ENCODE measurements at places on chromosomes 5 and 9. TPM values are rescaled to one million over a fixed set of nuclear protein-coding genes. Genes with fewer than 3 reads are reported as not detected.

DNA sequence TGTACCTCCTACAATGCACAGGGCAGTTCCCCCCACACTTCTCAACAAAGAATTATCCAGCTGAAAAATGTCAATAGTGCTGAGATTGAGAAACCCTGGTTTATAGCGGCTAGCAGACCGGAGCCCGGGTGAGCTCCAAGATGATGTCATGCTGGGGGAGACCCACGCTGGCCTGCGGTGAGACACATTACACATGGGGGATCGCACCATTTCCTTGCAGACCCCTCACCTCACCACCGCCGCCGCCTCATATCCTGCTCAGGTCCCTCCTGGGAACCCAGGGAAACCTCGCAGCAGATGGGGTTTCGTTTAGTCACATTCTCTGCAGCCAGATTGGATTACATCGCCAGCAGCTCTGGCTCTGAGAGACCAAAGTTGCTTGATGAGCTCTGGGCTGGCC lies 14.7 kb upstream of the TNC start:
- no peak overlapping the region for H3K27ac ChIP-seq
- DNase-seq = no peak
- H3K27me3 ChIP-seq = peaks cover 31% of the 10 kb centered on the region
- H3K4me1 ChIP-seq = no peaks in the 10 kb centered on the region

GRCh38 chr5:91240175-91240574 lies 142.9 kb downstream of the ARRDC3 start:
- H3K36me3 ChIP-seq = peaks cover 4% of the 10 kb centered on the region
- no peak overlapping the region for H3K27ac ChIP-seq
- no peak overlapping the region for H3K4me3 ChIP-seq
- no peak for DNase-seq
- H3K4me1 ChIP-seq = no peaks in the 10 kb centered on the region

DNA sequence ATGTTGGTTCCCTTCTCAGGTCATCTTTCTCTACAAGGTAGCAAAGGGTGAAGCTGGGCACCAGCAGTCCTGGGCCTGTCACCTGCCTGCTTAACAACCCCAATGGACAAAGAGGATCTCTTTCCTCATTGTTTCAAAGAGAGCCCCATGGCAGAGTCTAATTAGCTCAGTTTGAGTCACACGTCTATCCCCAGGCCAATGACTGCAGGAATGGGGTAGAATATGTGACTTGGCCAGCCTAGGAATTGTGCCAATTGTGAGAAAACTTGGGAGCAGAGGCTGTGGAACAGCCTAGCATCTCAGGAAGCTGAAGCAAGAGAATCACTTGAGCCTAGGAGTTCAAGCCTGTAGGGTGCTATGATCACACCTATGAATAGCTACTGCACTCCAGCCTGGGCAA lies 3.6 kb upstream of the RAPGEF1 start:
- no peak for DNase-seq
- H3K27me3 ChIP-seq = peaks cover 2% of the 10 kb centered on the region
- no peaks in the 10 kb centered on the region for H3K36me3 ChIP-seq
- H3K27ac ChIP-seq = peak overlapping the region; percentile 90
- peaks cover 36% of the 10 kb centered on the region for H3K4me1 ChIP-seq

GRCh38 chr9:99012957-99013512 lies 69.3 kb downstream of the COL15A1 start:
- peaks cover 2% of the 10 kb centered on the region for H3K27me3 ChIP-seq
- H3K4me1 ChIP-seq = peaks cover 27% of the 10 kb centered on the region
- peak overlapping the region; percentile 71 for H3K4me3 ChIP-seq
- peaks cover 27% of the 10 kb centered on the region for H3K36me3 ChIP-seq
- H3K27ac ChIP-seq = peak overlapping the region; percentile 96

DNA sequence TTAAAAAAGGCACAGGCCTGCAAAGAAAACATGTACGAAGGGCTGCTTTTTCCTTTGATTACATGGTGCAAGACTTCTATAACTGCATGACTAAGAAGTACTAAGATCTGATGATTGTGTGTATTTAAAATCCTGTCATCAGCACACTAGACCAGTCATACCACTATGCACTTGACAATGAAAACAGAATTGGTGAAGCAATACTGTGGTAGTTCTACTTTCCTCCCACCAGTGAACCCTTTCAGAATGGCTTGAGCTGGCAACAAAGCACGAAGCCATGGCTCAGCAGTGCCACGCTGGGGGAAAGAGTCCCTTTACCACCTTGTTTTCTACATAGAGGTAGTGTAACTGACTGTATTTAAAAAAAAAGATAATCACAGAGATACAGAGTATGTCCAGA lies 49.0 kb upstream of the POU5F2 start:
- peaks cover 5% of the 10 kb centered on the region for H3K36me3 ChIP-seq
- no peak overlapping the region for H3K27ac ChIP-seq
- no peak for DNase-seq
- H3K27me3 ChIP-seq = no peaks in the 10 kb centered on the region
- no peaks in the 10 kb centered on the region for H3K4me1 ChIP-seq

DNA sequence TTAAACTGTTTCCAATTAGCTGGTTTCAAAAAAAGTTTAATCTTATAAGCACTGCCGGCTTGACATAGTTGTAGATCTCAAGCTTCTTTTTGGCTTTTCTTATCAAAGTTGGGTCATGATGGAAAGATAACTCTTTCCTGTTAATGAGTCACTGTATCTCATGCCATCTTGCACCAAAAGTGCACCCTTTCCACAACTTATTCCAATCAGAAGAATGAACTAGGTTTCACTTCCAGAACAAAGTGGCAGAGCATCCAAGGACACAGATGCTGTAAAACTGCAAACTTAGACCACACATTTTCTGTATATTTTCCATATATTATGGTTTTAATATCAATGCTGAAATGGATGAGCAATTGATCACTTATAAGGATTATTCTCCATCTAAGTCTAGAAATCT lies 198.2 kb downstream of the GLIS3 start:
- no peaks in the 10 kb centered on the region for H3K27me3 ChIP-seq
- peaks cover 4% of the 10 kb centered on the region for H3K4me1 ChIP-seq
- no peak overlapping the region for H3K4me3 ChIP-seq
- DNase-seq = no peak

- no peak overlapping the region for H3K4me3 ChIP-seq
- peaks cover 18% of the 10 kb centered on the region for H3K36me3 ChIP-seq
- no peak for DNase-seq
- no peaks in the 10 kb centered on the region for H3K27me3 ChIP-seq
- no peaks in the 10 kb centered on the region for H3K4me1 ChIP-seq
Observed at GRCh38 chr5:6758706-6759105, 45.5 kb downstream of the TENT4A start.

GRCh38 chr5:124133406-124133805 lies 613.0 kb downstream of the ZNF608 start:
- no peaks in the 10 kb centered on the region for H3K4me1 ChIP-seq
- no peak overlapping the region for H3K4me3 ChIP-seq
- no peaks in the 10 kb centered on the region for H3K36me3 ChIP-seq
- no peak for DNase-seq
- H3K27ac ChIP-seq = no peak overlapping the region
- no peaks in the 10 kb centered on the region for H3K27me3 ChIP-seq

GRCh38 chr9:137279741-137280473 lies 2.4 kb downstream of the TOR4A start:
- DNase-seq = peak; percentile 33
- no peak overlapping the region for H3K4me3 ChIP-seq
- H3K36me3 ChIP-seq = no peaks in the 10 kb centered on the region
- H3K27me3 ChIP-seq = no peaks in the 10 kb centered on the region
- peaks cover 5% of the 10 kb centered on the region for H3K4me1 ChIP-seq

DNA sequence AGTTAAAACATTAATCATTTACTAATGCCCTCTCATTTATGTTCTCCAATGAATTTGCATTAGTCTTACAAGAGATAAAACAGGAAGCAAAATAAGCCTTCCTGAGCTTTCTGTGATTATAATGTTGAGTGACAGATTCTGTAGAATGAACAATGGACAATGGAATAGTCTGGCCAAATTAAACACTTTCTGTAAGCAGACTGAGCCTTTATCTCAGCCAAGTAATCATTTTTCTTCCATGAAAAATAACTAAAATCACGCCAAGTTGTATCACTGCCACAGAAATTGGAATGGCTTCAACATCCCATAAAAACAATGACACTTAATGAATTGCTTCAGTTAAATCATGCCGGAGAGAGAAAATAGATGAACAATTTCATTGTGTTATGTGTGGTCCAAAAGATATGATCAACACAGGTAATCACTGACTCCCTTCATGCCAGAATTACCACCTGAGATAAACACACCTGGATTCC lies 63.0 kb downstream of the TSSK1B start:
- H3K4me1 ChIP-seq = peaks cover 8% of the 10 kb centered on the region
- no peak for DNase-seq
- H3K27ac ChIP-seq = no peak overlapping the region
- peaks cover 12% of the 10 kb centered on the region for H3K36me3 ChIP-seq

DNA sequence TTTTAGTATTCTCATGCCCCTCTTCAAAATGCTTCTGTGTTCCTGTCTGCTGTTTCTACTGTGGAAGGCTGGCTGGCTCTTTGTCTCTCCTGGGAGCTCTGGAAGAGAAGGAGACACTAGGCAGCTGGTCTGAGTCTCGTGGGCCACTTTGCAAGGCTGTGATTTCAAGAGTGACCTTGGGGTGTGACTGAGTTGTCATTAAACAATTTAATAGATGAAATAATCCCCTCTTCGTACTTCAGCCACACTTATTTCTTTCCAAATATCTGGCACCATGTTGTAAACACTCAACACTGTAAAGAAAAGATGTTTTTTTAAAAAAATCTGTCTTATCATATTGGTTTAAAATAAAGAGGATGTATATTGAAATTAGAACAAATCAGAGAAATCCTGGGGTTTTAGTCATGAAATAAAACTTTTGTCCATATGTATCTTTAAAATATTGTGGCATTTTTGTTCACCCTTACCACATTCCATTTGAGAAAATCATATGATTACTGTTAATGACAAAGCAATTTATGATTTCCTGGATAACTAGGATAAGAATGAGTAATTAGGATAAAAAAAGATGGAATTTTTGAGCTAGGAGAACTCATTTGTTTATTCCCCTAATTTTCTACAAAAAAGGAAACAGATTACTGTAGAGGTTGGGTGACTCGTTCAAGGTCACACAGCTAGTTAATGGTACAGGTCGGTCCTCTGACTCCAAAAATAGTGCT lies 200.8 kb downstream of the MAT2B start:
- H3K36me3 ChIP-seq = no peaks in the 10 kb centered on the region
- H3K4me1 ChIP-seq = no peaks in the 10 kb centered on the region
- no peaks in the 10 kb centered on the region for H3K27me3 ChIP-seq
- DNase-seq = no peak
- H3K4me3 ChIP-seq = no peak overlapping the region
- H3K27ac ChIP-seq = no peak overlapping the region

GRCh38 chr9:116156621-116157314 lies 3.2 kb downstream of the PAPPA start:
- no peak overlapping the region for H3K27ac ChIP-seq
- no peak overlapping the region for H3K4me3 ChIP-seq
- no peak for DNase-seq
- H3K27me3 ChIP-seq = peaks cover 54% of the 10 kb centered on the region
- peaks cover 4% of the 10 kb centered on the region for H3K4me1 ChIP-seq

DNA sequence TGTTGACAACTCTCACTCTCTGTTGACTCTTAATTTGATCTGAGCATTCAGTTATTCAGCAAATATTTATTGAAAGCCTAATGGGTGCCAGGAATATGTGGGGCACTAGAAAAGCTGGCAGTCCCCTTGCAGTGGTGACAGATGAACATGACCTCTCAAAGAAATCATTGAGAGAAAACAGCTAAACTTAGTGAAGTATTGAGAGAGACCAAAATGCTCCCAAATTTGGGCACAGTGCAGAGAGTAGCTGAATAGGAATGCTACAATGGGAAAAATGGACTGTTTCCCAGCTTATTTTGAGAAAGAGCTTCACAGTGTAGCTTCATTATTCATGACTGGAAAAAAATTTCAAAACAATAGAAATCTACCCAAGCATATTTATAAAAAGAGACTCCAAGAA lies 257.9 kb downstream of the SGCD start:
- no peak for DNase-seq
- no peaks in the 10 kb centered on the region for H3K36me3 ChIP-seq
- H3K4me3 ChIP-seq = no peak overlapping the region
- peaks cover 2% of the 10 kb centered on the region for H3K4me1 ChIP-seq
- H3K27ac ChIP-seq = no peak overlapping the region

GRCh38 chr9:129351642-129352145 lies 173.6 kb upstream of the IER5L start:
- DNase-seq = no peak
- H3K4me1 ChIP-seq = peaks cover 3% of the 10 kb centered on the region
- peak overlapping the region; percentile 43 for H3K4me3 ChIP-seq
- peaks cover 10% of the 10 kb centered on the region for H3K27me3 ChIP-seq
- H3K36me3 ChIP-seq = no peaks in the 10 kb centered on the region

- no peak for DNase-seq
- H3K27ac ChIP-seq = no peak overlapping the region
- H3K27me3 ChIP-seq = peaks cover 21% of the 10 kb centered on the region
- H3K4me3 ChIP-seq = peak overlapping the region; percentile 1
- no peaks in the 10 kb centered on the region for H3K36me3 ChIP-seq
- H3K4me1 ChIP-seq = peaks cover 28% of the 10 kb centered on the region
Observed at GRCh38 chr5:39657943-39658342, 233.2 kb upstream of the DAB2 start.

GRCh38 chr5:2899311-2899710 lies 147.8 kb upstream of the IRX2 start:
- no peaks in the 10 kb centered on the region for H3K36me3 ChIP-seq
- DNase-seq = no peak
- H3K4me3 ChIP-seq = no peak overlapping the region
- H3K27me3 ChIP-seq = no peaks in the 10 kb centered on the region

GRCh38 chr5:140443-140829 lies 48.5 kb downstream of the PLEKHG4B start:
- no peak overlapping the region for H3K4me3 ChIP-seq
- no peaks in the 10 kb centered on the region for H3K36me3 ChIP-seq
- H3K27me3 ChIP-seq = no peaks in the 10 kb centered on the region
- peaks cover 2% of the 10 kb centered on the region for H3K4me1 ChIP-seq
- no peak for DNase-seq

The SLC45A2 gene
- 0.40 TPM for total RNA-seq

The PCDHA13 gene
- total RNA-seq = not detected

The PWWP2A gene
- total RNA-seq = 26.2 TPM

The TAF11L5 gene
- not detected for total RNA-seq

The CETN3 gene
- 28.7 TPM for total RNA-seq

The LIFR gene
- not detected for total RNA-seq

The CCL21 gene
- not detected for total RNA-seq

The GALNT12 gene
- total RNA-seq = 12.2 TPM

The FRMPD1 gene
- not detected for total RNA-seq

The TRPM6 gene
- total RNA-seq = not detected

The EHMT1 gene
- 111 TPM for total RNA-seq

The FBP2 gene
- not detected for total RNA-seq

The LCN9 gene
- total RNA-seq = not detected

The STK32A gene
- total RNA-seq = not detected
